Activated CD8-positive, alpha-beta memory T cell treated with anti-CD3 and anti-CD28 coated beads, Interleukin-2, amount 10 ng/mL, durations not matched to agents 7 days and 5 days (primary cell): ENCODE measurements at places on chromosomes 5 and 9.

- H3K27ac ChIP-seq: no peak overlapping the region
- no peaks in the 10 kb centered on the region for H3K27me3 ChIP-seq
- no peaks in the 10 kb centered on the region for H3K36me3 ChIP-seq
Measured at GRCh38 chr5:177421062-177421798, 5.2 kb upstream of the GRK6 start.

DNA sequence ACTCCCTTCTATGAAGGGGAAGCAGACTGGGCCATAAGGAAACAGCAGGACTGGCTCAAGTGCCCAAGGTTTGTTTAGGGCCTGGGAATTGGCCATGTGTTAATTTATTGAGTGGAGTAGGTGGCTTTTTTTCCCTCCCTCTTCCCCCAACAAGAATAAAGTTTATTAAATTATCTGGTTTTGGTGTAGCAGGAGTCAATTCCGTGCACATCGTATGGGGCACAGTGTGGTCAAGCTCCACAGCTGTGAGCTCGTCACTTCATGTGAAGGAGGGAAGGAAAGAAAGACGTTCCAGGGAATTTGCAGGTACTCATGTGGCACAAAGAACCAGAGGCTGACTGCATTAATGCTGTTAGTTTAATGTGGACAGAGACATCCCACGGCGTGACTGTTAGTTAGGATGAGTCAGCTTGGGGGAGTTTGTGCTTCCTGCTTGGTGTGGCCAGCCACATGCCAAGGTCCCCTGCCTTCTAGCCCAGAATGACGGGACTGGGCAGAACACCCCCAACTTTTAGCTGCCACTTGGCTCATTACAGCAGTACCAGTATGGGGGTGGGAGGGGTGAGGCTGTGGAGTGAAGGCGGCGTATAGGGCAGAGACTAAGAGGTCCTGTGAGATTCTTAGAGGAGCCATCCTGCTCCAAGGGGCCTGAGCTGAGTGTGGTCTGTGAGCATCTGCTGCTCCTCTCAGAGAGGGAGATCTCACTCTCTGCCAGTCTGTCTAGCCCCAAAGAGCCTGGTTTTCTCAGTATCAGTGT is 33.2 kb downstream of the CSF1R start:
- peak; percentile 60 for DNase-seq
- H3K36me3 ChIP-seq: peaks cover 47% of the 10 kb centered on the region
- H3K27ac ChIP-seq: peak overlapping the region; percentile 72
- peaks cover 38% of the 10 kb centered on the region for H3K4me1 ChIP-seq
- H3K27me3 ChIP-seq: no peaks in the 10 kb centered on the region

DNA sequence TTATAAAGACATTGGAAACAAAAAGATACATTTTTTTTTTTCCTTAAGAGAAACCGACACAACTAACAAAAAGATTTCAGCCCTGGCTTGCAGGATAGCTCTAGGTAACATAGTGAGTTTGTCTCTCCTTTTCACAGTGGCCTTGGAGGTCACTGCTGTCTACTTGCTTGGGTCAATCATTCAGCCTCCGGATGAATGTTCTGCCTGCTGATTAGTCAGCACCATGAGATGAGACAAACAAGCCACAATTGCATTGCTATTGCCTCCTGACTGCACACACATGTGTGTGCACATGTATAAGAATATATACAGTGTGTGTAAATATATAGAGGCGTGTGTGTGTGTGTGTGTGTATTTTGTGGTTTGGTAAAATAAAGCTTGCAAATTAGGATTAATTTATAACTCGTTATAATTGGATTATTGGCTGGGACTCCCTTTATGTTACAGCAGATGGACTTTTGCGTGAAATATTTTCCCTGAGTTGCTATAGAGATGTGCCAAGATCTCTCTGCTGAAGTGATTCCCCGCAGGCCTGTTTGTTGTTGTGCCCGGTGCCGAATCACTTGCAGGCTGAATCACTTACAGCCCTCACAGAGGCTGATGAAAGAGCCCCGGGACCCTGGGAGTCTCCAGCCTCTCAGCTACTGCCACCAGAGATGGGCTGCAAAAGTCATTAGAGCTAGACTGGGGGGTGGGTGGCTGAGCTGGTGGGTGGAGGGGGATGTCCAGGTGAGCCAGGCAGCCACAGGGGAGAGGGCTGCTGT is 161.2 kb downstream of the FGF18 start:
- H3K27ac ChIP-seq: no peak overlapping the region
- no peaks in the 10 kb centered on the region for H3K36me3 ChIP-seq
- no peak overlapping the region for H3K4me3 ChIP-seq
- DNase-seq: no peak
- peaks cover 6% of the 10 kb centered on the region for H3K27me3 ChIP-seq
- H3K4me1 ChIP-seq: no peaks in the 10 kb centered on the region

- peaks cover 7% of the 10 kb centered on the region for H3K36me3 ChIP-seq
- DNase-seq: no peak
- H3K4me3 ChIP-seq: no peak overlapping the region
- H3K4me1 ChIP-seq: peaks cover 7% of the 10 kb centered on the region
- no peak overlapping the region for H3K27ac ChIP-seq
- H3K27me3 ChIP-seq: no peaks in the 10 kb centered on the region
Measured at GRCh38 chr5:52856564-52856963, 68.8 kb downstream of the ITGA1 start.

DNA sequence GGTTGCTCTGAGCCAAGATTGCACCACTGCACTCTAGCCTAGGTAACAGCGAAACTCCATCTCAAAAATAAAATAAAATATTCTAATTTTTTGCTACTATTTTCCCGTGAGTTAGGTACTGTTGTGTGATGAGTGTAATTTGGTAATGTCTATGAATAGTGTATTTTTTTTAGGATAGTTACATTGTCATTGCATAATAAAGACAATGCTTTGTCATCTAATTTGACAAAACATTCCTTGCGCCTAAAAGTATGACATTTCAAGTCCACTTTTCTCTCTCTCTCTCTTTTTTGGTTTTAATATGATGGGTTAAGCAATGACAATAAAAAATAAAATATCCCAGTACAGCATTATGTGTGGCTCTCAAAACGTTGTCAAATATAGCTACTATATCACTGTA is 29.3 kb downstream of the UBE2R2 start:
- peaks cover 24% of the 10 kb centered on the region for H3K4me1 ChIP-seq
- H3K36me3 ChIP-seq: peaks cover 2% of the 10 kb centered on the region
- H3K4me3 ChIP-seq: no peak overlapping the region
- H3K27ac ChIP-seq: no peak overlapping the region

DNA sequence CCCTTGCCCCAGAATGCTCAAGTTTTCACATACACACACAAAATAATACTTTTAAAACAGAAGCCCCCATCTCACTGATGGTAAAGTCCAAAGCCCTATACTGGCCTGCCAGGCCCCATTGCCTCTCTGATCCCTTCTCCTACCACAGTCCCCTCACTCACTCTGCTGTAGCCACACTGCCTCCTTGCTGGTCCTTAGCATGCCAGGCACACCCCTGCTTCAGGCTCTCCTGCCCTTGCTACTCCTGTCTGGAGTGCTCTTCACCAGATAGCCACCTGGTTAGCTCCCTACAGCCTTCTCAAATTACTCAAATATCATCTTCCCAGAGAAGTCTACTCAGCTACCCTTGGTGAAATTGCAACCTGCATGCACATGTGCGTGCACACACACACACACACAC is 177.5 kb downstream of the C5orf15 start:
- no peak overlapping the region for H3K27ac ChIP-seq
- DNase-seq: peak; percentile 25
- H3K27me3 ChIP-seq: peaks cover 13% of the 10 kb centered on the region
- no peak overlapping the region for H3K4me3 ChIP-seq

DNA sequence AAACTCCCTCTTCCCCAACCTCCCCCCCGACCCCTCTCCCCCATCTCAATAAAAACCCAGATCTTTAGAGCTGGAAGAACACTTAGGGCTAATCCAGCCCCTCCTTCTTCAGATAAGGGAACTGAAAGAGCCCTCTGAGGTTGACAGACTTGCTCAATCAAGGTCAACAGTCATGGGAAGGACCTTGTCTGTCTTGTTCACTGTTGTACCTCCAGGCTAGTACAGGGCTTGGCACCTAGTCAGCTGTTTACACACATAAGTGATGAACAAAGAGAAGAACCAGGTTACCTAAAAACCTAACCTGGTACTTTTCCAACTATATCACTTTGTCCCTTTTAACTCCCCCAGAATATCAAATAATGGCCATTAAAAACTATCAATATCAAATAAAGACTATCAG is 2.4 kb downstream of the TTC39B start:
- H3K4me1 ChIP-seq: peaks cover 42% of the 10 kb centered on the region
- peaks cover 14% of the 10 kb centered on the region for H3K36me3 ChIP-seq
- no peaks in the 10 kb centered on the region for H3K27me3 ChIP-seq
- no peak overlapping the region for H3K27ac ChIP-seq
- H3K4me3 ChIP-seq: peak overlapping the region; percentile 99
- no peak for DNase-seq

DNA sequence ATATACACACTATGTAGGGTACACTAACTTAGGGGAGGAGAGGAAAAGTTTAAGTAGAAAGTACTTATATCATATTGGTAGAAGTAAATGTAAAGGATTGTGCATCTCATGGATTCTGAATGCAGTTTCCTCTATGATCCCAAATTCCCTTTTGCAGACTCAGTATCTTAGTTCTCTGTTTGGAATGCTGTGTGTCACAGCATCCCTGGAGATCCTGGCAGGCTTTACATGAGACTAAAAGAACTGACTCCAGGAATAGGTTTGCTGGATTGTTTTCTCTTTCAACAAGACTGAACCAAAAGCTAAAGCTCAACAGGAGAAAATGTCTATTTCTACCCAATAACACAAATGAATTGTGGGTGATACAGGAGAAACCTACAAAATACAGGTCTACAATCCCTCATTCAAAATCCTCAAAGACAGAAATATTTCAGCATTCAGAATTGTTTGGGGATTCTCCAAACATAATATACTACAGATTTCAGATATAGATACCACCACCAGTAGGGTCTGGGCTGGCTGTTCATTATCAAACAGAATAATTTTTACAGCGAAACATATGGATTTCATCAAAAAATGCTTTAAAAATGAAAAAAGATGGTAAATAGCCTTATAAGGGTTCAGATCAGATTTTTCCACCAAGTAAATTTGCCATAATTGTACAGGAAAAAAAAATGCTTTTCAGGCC is 324.7 kb upstream of the GRAMD2B start:
- no peak overlapping the region for H3K4me3 ChIP-seq
- no peak for DNase-seq
- no peaks in the 10 kb centered on the region for H3K27me3 ChIP-seq

GRCh38 chr5:72392326-72392733 is 72.2 kb downstream of the PTCD2 start:
- peaks cover 48% of the 10 kb centered on the region for H3K27me3 ChIP-seq
- H3K36me3 ChIP-seq: no peaks in the 10 kb centered on the region
- H3K4me1 ChIP-seq: no peaks in the 10 kb centered on the region
- H3K27ac ChIP-seq: no peak overlapping the region

GRCh38 chr9:129979071-129979745 is 63.8 kb downstream of the FNBP1 start:
- peaks cover 44% of the 10 kb centered on the region for H3K36me3 ChIP-seq
- no peak overlapping the region for H3K4me3 ChIP-seq
- H3K4me1 ChIP-seq: peaks cover 20% of the 10 kb centered on the region
- DNase-seq: peak; percentile 12
- H3K27me3 ChIP-seq: no peaks in the 10 kb centered on the region

DNA sequence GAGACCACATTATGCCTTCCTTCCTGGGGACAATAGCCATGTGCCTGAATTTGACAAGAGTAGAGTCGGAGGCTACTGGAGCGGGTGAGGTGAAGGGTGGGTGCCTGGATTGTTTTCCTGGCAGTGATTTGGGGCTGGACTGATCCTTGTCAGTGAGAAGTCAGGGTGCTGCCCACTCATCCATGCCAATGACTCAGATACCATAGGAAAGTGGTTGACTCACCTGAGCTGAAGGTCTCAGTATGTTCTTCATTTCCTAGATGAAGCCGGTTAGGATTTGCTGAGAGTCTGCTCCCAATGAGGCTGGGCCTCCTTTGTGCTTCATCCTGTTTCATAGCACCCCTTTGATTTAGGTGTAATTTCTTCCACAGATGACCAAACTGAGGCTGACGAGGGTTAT is 366.0 kb downstream of the KDM4C start:
- H3K27me3 ChIP-seq: no peaks in the 10 kb centered on the region
- DNase-seq: no peak
- H3K4me3 ChIP-seq: no peak overlapping the region
- H3K36me3 ChIP-seq: peaks cover 32% of the 10 kb centered on the region
- peaks cover 28% of the 10 kb centered on the region for H3K4me1 ChIP-seq
- no peak overlapping the region for H3K27ac ChIP-seq

DNA sequence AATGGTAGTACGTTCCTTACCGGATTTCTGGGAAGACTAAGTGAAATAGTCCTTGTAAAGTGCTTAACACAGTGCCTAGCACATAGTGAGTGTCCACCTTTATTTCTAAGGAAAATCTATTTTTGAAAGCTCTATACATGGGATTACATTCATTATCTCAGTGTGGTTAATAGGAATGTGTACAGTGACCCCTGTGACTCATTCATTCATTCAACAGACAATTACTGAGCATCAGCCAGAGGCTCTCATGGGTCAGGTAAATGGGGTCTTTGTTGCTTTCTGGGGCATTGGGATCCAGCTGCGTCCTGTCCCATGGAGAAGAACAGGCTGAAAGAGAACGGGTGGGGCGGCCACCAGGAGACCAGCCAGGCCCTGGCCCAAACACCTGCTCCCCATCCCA is 226.2 kb upstream of the TBC1D2 start:
- DNase-seq: no peak
- peaks cover 43% of the 10 kb centered on the region for H3K27me3 ChIP-seq
- no peaks in the 10 kb centered on the region for H3K36me3 ChIP-seq
- H3K4me1 ChIP-seq: no peaks in the 10 kb centered on the region
- no peak overlapping the region for H3K27ac ChIP-seq

- H3K4me1 ChIP-seq: peaks cover 52% of the 10 kb centered on the region
- H3K36me3 ChIP-seq: peaks cover 32% of the 10 kb centered on the region
- no peak overlapping the region for H3K4me3 ChIP-seq
- no peak for DNase-seq
- H3K27ac ChIP-seq: no peak overlapping the region
Measured at GRCh38 chr9:78239506-78239905, 3.6 kb downstream of the CEP78 start.
